ENCODE measurements at places on chromosomes 2 and 18.

- no peak for DNase-seq
These were observed 35.9 kb upstream of the SNED1 start for GRCh38 chr2:240962300-240963064.

DNA sequence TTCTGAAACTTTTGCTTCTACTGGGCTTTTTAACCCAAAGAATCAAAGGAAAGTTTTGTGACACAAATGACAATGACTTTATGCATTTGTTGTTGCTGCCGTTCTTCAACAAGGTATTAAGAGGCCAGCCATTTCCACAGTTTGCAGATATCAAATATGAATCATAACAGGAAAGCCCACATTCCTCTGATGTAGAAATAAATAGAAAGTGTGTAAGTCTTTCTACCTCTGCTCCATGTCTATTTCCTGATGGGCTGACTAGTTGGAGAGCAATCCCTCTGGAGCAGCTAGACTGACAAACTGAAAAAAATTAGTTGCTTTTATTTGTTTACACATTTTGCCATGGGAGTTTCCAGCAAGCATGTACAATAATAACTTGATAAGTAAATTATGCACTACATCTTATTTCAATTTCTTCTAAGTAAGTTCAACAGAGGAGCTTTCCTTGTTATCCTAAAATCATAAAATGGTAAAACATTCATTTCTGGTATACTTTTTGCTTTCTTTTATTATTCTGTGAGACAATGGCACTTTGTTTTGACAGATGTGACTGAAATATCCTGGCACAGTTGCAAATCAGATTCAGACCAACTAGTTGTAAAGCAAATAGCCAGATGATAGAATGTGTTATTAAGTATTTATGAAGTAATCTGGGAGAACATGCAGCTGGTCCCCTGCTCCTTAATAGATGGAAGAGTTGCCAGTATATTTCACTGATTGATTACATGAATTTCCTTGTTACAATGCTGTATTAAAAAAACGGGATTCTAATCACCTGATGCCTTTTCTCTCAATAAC, 266.7 kb downstream of the METTL4 start:
- no peak for DNase-seq

DNA sequence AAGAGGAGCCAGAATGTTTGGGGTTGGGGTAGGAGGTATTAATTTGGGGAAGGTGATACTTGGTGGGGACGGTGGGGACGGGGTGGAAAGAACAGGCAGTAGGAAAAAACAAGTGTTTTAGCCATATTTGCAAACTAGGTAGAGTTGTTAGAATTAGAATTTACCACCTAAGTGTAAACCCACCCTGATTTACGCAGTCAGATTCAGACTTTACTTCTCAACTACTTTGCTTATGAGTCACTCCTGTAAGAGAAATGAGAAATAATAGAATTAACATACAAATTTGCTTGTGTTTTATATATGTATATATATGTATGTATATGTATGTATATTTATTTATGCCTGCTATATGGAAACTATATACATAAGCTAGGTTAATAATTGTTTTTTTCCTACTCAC, 1168.2 kb upstream of the ZEB2 start:
- no peak for DNase-seq

GRCh38 chr2:102141970-102142828, at the start of gene IL1R1:
TSS of gene IL1R1 (plus strand) at chr2:102142746. CDS start at chr2:102157725, 14,979 bp downstream.
- no peak for DNase-seq

DNA sequence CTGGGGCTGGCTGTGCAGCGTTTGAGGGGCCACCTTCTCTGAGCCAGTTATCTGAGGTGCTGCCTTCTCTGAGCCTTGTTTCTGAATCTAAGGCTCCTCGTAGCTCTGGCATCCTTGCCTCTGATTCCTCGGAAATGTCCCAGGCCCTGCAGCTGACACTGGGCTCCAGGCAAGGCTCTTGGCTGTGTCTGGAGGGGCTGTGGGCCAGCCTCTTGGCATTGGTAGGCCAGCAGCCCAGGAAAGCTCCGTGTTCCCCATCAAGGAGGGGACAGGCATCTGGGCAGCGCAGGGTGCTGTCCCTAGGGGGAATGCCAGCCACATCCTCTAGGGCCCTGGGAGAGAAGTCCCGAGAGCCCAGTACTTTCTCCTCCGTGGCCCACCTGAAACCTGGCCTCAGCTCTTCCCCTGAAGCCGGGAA, 40.7 kb upstream of the TAF1B start:
- no peak for DNase-seq

DNA sequence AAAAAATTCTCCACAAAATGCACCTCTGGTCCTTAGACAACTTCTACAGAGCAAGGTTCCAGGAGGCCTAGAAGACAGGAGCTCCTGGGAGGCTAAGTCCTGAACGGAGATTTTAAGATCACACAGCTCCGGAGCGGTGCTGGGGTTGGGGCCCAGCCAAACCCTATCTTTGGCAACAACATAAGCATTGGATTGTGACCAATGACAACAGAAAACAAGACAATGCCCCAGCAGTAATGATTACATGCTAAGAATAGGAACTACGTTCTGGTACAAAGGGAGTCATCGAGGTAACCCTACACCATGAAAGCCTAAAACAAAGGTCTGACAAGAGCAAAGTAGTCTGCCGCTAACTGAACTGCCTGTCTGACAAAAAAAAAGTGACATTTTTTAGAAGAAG, 171.2 kb downstream of the CMPK2 start:
- no peak for DNase-seq

GRCh38 chr2:172233987-172234715, 131.5 kb upstream of the DLX2 start:
- DNase-seq: no peak

GRCh38 chr2:134304394-134305108, 50.7 kb downstream of the MGAT5 start:
- no peak for DNase-seq

DNA sequence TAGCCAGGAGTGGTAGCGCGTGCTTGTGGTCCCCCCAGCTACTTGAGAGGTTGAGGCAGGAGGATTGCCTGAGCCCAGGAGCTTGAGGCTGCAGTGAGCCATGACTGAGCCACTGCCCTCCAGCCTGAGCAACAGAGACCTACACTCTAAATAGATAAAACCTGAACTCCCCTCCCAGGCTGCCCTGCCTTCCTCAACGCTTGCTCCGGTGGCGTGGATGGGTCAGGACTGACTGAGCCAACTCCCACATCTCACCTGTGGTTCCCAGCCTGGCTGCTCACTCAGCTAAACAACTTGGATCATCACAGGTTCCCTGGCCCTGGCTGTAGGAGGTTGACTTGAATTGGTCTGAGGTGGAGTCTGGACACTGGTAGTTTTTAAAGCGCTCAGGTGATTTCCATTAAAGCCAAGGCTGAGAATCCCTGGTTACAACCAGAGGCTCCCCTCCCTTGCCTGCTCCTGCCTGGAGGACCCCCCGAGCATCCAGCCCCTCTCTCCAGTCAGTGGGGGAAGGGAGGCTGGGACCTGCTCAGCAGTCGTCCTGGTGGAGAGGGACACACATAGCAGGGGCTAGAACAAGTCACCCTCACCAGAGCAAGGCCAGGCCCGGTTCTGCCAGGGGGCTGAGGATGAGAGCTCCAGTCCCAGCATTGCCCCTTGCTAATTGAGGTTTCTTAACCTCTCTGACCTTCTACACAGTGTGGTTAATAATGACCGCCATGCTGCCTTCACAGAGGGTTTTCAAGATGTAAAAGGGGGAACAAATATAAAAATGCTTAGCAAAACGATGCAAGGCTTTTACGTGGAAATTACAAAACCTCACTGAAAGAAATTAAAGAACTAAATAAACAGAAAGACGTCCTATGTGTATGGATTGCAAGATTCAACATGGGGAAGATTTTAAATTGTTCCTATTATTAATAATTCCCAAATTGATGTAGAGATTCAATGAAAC, 46.9 kb upstream of the TAF1B start:
- no peak for DNase-seq

- DNase-seq: no peak
These were observed 120.4 kb upstream of the KLF7 start for GRCh38 chr2:207286106-207286505.
